ENCODE measurements at places on chromosomes 5 and 9. TPM values are rescaled to one million over a fixed set of nuclear protein-coding genes. Genes with fewer than 3 reads are reported as not detected.

- no peak for ATAC-seq
Observed at GRCh38 chr9:92001244-92001643, 51.2 kb upstream of the ROR2 start.

GRCh38 chr9:126461608-126462007 is 135.0 kb downstream of the MVB12B start:
- no peak for ATAC-seq

DNA sequence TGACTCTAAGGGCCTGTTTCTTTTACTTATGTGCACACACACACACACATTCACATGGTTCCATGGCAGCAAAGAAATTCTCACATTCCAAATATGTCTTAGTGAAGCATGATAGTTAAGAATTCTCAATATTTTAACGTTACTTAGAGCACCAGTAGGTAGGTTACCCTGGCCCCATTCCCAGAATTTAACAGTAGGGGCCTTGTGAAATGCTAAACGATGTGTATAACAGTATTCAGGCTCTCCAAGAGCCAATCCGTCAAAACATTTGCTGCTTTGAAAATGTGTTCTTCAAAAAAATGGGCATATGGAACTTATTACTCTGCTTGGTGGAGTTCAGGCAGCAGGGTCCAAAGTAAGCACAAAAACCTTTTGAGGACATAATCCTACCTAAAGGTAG is 93.7 kb upstream of the DAB2 start:
- ATAC-seq, result no peak

DNA sequence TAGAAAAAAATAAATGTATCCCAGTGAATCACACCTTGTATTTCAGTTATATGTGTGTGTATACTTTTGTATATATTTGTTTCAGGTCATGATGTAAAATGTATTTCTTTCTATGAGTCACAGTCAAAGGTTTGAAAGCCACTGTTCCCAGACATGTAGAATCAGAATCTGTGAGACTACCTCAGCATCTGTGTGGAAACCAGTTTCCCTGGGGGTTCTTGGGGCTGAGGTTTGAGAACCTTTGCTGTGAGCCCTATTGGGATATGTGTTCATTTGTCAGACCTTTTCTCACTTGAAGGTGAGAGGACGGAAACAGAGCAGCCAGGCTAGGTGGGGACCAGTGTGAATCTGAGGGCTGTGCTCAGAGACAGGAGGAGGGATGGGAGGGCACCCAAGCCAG is 78.7 kb upstream of the SAP30L start:
- ATAC-seq, result no peak

- no peak for ATAC-seq
Observed at GRCh38 chr9:18368206-18368605, 105.7 kb upstream of the ADAMTSL1 start.

DNA sequence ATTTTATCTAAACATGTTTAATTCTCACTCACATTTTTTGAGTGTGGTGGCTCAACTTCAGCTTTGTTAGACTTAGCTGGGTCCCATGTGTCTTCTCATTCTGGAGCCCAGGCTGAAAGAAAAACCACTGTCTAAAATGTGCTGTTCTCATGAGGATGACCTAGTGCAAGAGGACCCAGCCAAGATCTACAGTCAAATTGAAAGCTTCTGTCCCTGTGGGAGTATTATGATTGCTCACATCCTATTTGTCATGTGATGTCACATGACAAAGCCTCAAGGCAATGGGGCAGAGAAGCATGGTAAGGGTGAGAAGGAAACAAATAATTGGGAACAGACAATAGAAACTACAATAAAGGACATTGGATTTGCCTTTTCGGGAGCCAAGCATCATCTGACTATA is 113.4 kb upstream of the ASTN2 start:
- no peak for ATAC-seq

DNA sequence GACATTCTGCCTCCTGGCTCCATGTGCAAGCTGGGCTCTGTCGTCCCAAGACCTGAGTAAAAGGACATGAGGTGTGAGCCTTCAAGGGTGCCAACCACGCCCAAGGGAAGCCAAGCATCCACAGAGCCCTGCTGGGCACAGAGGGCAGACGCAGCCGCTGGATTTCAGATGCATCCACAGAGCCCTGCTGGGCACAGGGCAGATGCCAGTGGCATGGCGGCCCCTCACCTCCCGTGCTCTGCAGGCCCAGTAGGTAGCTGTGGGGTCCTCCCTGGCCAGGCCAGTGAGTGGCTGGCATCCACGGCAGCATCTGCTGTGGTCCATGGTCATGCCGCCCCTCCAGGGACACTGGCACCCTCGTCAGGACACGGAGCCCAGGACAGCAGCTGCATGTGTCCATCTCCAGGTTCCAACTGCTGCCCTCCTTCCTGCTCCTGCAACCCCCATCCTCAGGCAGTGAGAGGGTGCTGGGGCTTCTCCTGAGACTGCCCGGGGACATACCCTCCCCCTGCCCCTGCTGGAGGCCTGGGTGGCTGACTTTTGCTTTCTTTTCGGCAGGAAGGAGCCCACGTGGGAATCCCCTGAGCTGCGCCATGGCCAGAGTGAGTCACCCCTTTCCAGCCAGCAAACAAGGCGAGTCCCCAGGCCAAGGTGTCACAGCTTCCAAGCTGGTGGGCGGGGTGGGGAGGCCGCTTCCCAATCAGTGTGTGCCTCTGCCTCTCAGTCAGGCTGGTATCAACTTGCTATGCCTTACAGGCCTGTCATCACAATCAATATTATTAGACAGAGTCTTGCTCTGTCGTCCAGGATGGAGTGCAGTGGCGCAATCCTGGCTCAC is 4.0 kb upstream of the TRAF2 start:
- no peak for ATAC-seq

DNA sequence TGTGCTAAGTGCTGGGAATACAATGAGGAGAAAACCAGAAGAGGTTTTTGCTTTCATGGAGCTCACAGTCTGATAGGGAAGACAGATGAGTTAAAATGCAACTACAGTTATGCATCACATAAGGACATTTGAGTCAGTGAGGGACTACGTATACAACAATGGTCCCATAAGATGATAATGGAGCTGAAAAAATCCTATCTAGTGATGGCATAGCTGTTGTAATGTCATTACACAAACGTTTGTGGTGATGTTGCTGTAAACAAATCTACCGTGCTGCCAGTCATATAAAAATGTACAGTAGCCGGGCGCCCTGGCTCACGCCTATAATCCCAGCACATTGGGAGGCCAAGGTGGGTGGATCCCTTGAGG is 110.1 kb upstream of the RAD23B start:
- no peak for ATAC-seq

DNA sequence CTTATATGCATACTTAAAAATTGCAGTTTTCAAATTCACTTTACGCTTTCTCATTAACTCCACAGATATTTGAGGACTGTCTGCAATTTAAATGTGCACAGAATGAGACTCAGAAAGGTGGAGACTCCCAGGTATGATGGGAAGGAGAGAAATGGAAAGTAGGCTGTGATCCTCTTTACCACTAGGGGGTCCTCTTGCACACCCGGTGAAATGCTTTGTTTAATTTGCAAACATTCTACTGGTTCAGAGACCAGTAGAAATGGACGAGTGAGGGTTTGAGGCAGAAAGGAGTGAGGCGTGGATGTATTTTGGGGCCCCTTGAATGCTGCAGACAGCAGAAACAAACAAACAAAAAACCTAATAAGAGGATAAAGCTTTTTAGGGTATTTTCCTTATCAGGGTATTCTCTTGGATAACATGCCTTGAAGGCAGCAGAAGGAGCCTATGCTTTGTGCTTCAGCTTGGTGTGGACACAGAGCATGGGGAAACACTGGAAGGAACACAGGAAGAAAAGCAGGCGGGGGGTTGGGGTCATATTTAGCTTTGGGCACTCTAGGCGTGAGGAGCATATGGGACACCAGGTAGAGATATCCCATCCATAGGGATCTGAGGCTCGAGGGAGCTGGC is 410.1 kb downstream of the DMRT2 start:
- no peak for ATAC-seq

DNA sequence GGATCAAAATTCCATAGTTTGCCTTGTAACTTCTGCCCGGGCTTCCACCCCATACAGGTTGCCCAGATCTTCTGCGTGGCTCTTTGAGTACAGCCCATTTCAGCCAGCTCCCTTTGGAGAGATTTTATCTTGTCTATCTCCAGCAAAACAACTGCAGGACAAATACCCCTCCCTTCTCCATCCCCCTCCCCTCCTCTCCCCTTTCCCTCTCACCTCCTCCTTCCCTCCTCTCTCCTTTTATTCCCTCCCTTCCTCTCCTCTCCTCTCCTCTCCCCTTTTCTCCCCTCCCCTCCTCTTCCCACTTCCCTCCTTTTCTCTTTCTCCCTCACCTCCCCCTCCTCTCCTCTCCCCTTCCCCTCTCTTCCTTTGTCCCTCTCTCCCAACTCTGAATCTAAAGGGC is 58.2 kb downstream of the COL15A1 start:
- ATAC-seq, result no peak

GRCh38 chr9:7300484-7300883 is 499.1 kb downstream of the DMAC1 start:
- no peak for ATAC-seq

DNA sequence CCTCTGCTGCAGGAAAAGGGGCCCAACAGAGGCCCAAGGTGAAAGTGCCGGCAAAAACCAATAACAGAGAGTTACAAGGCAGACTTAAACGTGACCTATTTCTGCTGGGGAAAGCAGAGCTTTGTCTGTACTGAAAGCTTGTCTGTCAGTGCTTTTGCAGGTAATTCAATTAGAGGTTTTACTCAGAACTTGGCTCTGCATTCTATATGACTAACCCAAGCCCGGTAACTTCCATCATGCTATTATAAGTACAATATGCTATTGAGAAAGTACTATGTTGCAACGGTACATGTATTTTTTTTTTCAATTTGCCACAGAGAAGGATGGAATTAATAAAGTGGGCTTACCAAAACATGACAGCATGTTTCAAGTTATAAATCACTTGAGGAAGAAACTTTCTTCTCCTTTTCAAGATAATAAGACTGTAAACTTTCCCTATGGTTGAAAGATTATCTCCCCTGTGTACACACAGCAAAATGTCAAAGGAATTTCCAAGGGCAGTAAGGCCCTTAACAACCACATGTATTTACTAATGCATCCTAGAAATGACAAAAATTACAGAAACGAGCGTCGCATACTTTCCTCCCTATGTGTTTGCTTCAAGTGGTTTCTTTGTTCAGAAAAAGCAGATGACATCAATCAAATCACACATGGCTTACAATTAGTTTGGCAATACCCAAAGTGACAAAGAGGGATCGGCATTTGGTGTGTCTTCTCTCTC is 282.4 kb downstream of the EFNA5 start:
- peak; percentile 44 for ATAC-seq

GRCh38 chr5:145245354-145245753 is 589.8 kb downstream of the PRELID2 start:
- ATAC-seq, result no peak

DNA sequence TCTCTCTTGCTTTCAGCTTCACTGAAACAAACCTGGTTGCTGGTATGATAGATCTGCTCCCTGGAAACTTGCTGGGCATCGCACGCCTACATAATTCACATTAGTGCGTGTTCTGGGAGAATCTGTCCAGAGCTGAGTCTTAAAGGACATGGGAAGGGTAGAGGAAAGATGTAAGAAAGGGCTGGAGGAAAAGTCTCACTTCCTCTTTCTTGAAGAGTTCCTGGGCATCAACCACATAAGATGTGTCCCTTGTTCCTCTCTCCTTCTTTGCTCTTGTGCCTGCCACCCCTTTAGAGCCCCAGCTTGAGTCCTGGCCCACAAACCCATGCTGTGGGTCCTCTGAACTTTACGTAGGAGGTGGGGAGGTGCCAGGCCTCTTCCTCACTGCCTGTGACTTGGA is 205.3 kb upstream of the PANK3 start:
- no peak for ATAC-seq

- no peak for ATAC-seq
Observed at GRCh38 chr5:79837761-79838551, 148.3 kb downstream of the CMYA5 start.

The RNF130 gene
- total RNA-seq, result 84.7 TPM

The FAM114A2 gene
- 17.5 TPM for total RNA-seq

The OR1B1 gene
- not detected for total RNA-seq

The F2RL2 gene
- total RNA-seq, result 8.4 TPM

The GDNF gene
- total RNA-seq, result 6.4 TPM

The TMEM174 gene
- total RNA-seq, result not detected

The SLC34A3 gene
- not detected for total RNA-seq

The OR13D1 gene
- total RNA-seq, result not detected

The DBH gene
- total RNA-seq, result not detected

The REXO4 gene
- total RNA-seq, result 19.8 TPM

The OR1Q1 gene
- total RNA-seq, result not detected

The PTGES gene
- 3.8 TPM for total RNA-seq

Measured in gastroesophageal sphincter (tissue), 4 donors.